ENCODE measurements at places on chromosomes 6 and 20. TPM values are rescaled to one million over a fixed set of nuclear protein-coding genes. Genes with fewer than 3 reads are reported as not detected.
A peak's percentile ranks its signal among the peaks of the same experiment; 100 is the strongest.

GRCh38 chr6:37585523-37585905 is 85.8 kb upstream of the CCDC167 start:
- no peak for DNase-seq

GRCh38 chr6:119128252-119128912 is 49.9 kb upstream of the FAM184A start:
- no peak for DNase-seq

GRCh38 chr20:4084096-4084495 is 68.7 kb upstream of the RNF24 start:
- no peak for DNase-seq

DNA sequence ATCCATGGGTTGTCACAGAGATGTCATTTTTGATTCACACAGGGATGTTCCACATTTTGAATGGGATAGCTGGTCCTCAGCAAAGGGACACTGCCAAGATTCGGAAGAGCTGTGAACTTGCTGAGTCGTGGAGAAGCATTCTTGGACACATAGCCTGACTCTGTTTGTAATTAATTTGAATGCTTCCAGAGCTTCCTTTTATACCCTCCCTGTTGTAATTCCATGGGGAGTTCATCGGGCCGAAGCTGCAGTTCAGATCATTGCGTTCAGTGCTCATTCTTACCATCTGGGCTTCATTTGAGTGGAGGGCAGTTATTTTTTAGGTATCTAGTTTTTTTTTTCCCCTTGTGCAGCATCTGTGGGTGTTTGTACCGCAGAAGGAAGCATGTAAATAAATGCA is 126.5 kb downstream of the SLC24A3 start:
- no peak for DNase-seq

- DNase-seq: no peak
Measured at GRCh38 chr6:67345946-67346345, 1289.1 kb upstream of the ADGRB3 start.

DNA sequence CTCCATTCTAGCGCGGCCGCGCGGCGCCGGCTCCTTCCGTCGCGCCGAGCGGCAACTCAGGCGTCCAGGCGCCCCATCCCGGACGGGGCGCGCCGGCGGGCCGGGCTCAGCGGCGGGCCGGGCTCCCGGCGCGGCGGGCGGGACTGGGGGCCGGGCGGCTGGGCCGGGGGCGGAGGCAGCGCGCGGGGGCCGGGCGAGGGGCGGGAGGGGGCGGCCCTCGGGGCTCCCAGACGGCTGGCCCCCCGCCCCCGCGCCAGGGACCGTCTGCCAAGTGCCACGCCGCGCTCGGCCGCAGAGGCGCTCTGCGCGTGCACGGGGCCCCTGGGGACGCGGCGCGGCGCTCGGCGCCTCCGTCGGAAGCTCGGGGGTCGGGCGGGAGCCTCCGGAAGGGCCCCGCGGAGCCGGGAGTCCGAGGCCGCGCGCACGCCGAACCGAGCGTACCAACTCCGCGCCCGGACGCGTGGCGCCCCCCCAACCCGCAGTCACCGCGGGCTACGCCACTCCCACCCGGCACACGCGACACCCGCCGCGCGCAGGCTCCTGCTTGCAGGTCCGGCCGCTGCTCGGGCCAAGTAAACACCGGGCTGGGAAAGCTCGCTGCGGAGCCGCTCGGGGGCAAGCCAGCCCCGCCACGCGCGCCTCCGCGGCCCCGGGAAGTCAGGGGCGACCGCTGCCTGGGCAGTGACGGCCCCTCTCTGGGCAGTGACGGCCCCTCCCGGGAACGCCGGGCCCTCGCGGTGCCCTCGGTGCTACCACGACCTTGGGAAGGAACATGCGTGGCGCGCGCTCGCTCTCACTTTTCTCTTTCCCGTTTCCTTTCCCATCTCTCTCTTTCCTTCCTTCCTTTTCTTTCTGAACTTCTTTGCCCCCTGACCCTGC is at the start of gene PREX1:
Gene PREX1 (minus strand): TSS at position 145 of the 879 bp plus-strand sequence. CDS start 139 bp downstream, at position 6.
- DNase-seq: no peak

DNA sequence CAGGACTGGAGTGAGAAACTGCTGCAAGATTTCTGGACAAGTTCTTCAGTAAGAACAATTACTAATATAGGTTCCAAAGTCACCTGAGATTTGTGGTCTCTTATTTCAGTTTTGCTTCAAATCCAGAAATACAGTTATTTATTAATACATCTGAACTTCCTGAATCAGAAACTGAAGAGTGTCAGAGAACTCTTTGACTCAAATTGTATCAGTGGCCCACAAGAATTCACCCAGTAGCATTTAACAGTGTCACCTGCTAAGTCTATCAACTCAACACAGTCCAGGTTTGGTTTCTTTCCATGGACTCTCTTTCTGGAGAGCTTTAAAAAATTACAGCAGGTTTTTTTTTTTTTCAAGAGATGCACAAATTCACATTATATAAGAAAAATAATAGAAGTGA is 18.8 kb upstream of the NHSL1 start:
- DNase-seq: no peak

GRCh38 chr20:46820682-46821081 is 74.0 kb upstream of the EYA2 start:
- DNase-seq: no peak

GRCh38 chr20:11776687-11777086 is 141.0 kb upstream of the BTBD3 start:
- no peak for DNase-seq

- DNase-seq: no peak
Measured at GRCh38 chr6:167338541-167339117, 13.7 kb downstream of the TTLL2 start.

DNA sequence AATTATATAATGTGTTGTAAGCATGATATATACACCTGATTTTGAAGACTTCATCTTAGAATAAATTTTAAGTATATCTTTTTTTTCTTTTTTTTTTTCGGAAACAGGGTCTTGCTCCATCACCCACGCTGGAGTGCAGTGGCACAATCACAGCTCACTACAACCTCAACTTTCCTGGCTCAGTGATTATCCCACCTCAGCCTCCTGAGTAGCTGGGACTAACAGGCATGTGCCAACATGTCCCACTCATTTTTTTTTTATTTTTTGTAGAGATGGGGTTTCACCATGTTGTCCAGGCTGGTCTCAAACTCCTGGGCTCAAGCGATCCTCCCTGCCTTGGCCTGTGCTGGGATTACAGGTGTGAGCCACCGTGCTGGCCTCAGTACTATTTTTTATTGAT is 17.1 kb downstream of the VPS52 start:
- DNase-seq: no peak

GRCh38 chr20:40207655-40208054 is 481.4 kb downstream of the MAFB start:
- no peak for DNase-seq

DNA sequence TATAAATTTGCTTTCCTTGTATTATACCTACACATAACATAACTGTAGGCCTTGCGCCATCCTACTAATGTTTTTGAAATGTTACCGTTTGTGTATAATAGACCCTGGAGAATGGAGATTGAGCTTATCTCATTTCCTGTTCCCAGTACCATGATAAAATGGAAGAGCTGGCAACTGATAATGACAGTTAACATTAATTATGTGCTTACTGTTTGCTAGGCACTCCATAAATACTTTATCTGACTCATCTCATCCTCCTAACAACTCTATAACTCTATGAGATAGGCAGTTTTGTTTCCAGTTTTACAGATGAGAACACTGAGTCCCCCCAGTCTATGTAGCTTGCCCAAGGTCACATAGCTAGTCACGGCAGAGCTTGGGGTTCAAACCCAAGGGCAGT is 396.7 kb downstream of the SYNE1 start:
- DNase-seq: no peak

- DNase-seq: no peak
Measured at GRCh38 chr6:114267897-114268296, 74.9 kb downstream of the HS3ST5 start.

DNA sequence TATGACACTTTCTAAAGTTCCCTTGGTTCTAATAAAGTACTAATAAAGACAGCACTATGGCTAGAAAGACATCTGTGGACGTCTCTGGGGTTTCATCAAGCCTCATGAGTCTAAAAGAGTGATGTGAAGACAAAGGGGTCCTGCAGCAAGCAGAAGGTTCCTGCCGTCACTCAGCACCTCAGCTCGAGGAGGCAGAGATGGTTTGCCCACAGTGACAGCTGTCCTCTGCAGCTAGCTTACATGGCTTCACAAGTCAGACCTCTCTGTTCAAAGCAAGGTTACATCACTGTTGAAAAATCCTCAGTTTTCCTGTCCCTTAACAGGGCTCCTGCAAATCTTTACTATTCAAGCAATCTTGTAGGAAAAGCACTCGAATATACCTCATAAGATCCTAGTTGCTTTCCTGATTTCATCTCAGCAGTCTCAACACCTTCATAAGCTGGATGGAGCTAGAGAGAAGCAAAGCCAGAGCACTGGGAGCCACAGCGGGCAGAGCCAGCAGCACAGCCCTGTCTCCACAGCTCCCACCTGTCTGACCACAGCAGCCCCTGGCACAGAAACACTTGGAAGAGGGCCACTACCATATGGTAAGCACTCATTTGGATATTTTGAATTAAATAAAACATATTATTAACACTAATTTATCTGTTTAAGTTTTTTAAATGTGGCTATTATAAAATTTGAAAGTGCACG is 202.3 kb downstream of the GMDS start:
- DNase-seq: no peak

- peak; percentile 44 for DNase-seq
Measured at GRCh38 chr6:56292505-56293181, 45.3 kb upstream of the COL21A1 start.

DNA sequence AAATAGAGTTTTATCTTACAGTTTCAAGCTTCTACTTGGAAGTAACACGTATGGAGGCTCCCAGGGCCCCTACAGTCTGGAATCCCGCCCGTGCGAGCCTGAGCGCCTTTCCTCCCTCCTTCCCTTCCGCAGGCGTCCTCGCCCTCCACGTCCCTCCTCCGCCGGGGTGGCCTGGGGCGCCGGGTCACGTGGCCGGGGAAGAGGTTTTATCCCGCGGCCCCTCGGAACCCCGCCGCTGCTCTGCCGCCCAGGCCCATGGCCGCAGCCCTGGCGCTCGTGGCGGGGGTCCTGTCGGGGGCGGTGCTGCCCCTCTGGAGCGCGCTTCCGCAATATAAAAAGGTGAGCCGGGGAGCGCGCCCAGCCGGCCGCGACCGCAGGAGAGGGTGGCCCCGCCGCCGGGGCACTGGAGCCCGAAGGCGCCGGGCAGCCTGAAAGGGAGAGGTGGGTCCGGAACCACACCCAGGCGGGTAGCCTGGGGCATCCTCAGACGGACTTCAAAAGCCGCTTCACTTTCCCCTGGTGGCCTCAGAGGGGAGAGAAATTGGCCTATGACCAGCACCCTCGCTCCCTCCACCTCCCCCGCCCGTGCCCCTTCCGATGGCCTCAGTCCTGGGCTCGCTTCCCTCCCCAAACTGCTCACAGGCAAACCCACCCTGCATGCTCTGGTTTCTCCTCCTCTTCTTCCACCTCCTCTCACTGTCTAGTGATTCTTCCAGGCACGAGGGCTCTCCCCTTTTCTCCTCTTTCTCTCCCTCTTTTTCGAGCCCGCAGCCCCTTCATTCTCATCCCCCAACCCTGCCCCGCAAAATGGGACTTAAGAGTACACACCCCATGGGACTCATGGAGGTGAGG is at the start of gene CLPSL2:
Gene CLPSL2 (plus strand): TSS at position 235 of the 852 bp plus-strand sequence. CDS start 21 bp downstream, at position 256.
- DNase-seq: no peak

- peak; percentile 72 for DNase-seq
Measured at GRCh38 chr6:2542858-2543218, 207.9 kb downstream of the MYLK4 start.

DNA sequence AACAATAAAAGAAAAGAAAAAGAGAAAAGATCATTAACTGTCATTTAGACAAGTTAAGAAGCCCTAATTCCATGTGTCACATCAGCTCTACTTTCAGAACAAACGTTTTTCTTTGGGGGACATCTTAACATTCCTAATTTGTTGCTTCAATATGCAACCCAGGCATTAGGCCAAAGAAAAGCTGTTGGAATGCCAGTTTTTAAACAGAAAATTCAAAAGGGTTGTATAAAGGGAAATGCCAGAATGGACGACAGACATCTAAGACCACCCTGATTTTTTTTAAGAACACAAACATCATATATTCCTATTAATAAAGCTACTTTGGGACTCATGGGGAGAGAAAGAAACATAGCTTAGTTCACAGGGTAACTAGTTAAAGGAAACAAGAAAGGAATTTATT is 315.0 kb downstream of the GMDS start:
- DNase-seq: no peak

- no peak for DNase-seq
Measured at GRCh38 chr6:9481292-9482029, 933.4 kb downstream of the TFAP2A start.

GRCh38 chr6:19892260-19892659 is 55.1 kb downstream of the ID4 start:
- DNase-seq: peak; percentile 44

- DNase-seq: no peak
Measured at GRCh38 chr20:19451923-19452295, 239.5 kb downstream of the SLC24A3 start.

DNA sequence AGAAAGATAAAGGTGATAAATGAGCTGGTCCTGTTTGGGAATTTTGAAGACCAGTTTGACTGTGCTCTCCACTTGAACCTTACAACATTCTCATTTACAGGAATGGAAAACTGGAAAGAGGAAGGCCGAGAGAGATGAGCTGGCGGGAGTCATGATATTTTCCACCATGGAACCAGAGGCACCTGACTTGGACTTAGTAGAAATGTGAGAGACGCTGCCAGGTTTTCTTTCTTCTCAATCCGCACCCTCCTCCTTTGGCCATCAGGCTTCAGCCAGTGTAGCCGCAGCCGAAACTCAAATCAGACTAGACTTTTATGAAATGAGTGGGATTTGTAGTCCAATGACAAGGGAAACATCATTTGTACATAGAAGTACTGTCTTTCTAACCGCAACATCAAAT is 54.7 kb upstream of the SYNJ2 start:
- no peak for DNase-seq

- no peak for DNase-seq
Measured at GRCh38 chr6:140049251-140049650, 674.8 kb upstream of the CITED2 start.

GRCh38 chr20:48102076-48102787 is 317.0 kb upstream of the SULF2 start:
- no peak for DNase-seq

DNA sequence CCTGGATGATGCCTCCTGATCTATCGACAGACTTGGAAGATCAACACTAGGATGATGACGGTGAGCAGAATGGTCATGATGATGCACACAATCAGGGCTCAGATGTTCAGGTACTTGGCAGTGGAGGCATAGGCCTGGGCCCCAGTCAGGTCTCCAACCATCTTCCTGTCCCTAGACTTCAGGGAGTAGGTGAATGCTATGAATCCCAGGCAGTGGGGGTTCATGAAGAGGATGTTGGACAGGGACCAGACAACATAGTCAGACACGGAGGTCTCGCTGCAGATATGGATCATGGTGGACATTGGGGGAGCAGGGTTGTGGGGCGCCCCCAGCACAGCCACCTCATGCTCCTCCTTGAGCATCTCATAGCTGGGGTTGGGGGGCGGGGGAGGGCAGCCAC is 27.5 kb downstream of the HLA-F start:
- no peak for DNase-seq

The SLC22A2 gene
- not detected for total RNA-seq

The SNRPB gene
- 546 TPM for total RNA-seq

The THEMIS gene
- total RNA-seq: not detected

The TRDN gene
- total RNA-seq: not detected

The SGK2 gene
- 0.54 TPM for total RNA-seq

The MTCH1 gene
- 173 TPM for total RNA-seq

The TRIM15 gene
- total RNA-seq: not detected

The ABHD16B gene
- total RNA-seq: not detected

The DEFB123 gene
- total RNA-seq: not detected

The COQ3 gene
- 3.3 TPM for total RNA-seq

The SUMO4 gene
- not detected for total RNA-seq

The IP6K3 gene
- 0.29 TPM for total RNA-seq
